ENCODE measurements at places on chromosomes 16 and 17.

DNA sequence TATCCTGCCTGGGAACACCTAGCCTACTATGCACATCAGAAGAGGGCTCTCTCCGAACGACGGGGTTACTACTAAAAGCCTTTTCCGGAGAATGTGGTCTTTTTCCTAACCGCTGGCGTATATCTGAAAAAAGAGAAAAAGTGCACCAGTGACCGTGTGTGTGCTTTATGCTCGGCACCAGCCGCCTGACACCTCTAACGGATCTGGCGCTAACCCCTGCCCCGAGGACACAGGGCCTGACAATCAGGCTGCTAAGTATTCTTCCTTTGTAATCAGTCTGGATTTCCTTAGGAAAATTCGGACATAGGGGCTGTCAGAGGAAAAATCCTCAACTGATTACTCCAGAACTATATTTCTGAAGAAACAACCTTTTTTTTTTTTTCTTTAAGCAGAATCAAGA lies 13.4 kb upstream of the ITGAE start:
- DNase-seq = no peak

GRCh38 chr16:24609740-24610415 lies 70.5 kb downstream of the RBBP6 start:
- DNase-seq = no peak

DNA sequence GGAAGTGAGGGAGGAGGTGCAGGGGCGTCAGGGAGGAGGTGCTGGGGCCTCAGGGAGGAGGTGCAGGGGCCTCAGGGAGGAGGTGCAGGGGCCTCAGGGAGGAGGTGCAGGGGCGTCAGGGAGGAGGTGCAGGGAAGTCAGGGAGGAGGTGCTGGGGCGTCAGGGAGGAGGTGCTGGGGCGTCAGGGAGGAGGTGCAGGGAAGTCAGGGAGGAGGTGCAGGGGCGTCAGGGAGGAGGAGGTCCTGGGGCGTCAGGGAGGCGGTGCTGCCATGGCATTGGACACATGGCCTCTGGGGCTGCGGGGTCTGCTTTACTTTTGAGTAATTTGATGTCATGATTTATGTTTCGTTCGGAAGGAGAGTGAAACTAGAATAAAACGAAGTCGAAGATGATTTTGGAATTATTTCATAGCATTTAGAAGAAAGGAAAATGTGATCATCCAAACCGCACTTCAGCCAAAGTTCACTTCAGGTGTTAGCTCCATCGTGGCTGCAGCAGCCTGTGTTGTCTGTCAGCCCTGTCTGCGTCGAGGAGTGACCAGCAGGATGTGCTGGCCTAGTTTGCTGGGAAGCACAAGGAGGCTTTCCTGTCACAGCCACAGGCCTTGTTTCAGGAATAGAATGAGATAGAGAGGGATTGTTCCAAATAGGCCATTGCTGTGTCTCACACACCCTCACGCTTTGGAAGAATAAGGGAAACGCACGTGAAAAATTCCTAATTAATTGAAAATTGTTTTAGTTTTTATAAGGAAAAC lies 42.8 kb downstream of the RAB11FIP3 start:
- no peak for DNase-seq

GRCh38 chr17:42457107-42457792 lies 1.4 kb upstream of the ATP6V0A1 start:
- DNase-seq = no peak

DNA sequence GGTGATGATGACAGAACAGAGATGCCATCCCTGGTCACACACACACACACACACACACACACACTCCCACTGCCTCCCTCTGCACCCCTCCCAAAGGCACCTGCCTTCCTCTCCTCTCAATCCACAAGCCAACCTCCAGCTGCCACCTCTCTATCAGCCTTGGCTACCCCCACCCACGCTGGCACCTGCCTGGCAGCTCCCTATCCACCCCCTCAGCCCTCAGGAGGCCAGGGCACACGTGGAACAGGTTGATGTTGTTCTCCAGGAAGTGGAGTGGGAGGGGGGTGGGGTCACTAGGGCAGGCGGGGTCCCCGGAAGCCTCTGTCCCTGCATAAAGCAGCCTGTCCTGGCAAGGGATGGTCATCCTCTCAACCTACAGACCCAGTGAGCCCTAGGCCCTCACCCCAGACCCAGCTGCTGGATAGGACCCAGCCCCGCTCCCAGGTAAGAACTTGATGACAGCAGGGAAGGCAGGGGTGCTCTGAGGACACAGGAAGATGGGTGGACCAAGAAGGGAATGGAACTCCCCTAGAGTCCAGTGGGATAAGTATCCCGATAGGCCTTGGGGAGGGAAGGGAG lies at the start of gene GSDMA:
TSS of gene GSDMA (plus strand) at position 363 of the 579 bp plus-strand sequence. CDS start 2,684 bp downstream, outside the sequence.
- no peak for DNase-seq

DNA sequence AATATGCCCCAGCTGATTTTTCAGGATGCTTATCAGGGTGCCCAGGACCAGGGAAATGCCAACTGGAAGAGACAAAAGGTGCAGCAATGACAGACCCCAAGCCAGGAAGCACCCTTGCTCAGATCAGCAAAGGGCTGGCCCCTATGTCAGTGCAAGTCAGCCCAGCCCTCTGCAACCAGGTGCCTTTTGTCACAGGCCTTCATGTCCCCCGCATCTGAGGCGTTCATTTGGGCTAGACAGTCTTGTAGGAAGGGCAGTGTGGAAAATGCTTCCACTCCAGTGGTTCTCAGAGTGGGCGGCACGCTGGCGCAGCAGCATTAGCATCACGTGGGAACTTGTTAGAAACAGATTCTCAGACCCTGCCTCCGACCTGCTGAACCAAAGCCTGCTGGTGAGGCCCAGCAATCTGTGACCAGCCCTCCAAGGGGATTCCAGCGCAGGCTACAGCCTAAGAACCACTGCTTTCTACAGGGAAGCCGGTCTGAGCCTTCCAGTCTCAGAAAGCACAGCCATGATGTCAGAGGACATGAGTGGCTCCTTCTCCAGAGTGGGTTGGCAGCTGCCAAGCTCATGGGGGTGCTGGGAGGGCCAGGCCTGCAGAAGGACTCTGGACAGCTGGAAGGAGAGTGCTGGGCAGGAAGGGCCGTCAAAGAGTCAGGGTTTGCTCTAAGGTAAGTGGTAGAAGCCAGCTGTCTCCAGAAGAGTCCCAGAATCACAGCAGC lies 13.1 kb downstream of the SLC47A2 start:
- DNase-seq = no peak

DNA sequence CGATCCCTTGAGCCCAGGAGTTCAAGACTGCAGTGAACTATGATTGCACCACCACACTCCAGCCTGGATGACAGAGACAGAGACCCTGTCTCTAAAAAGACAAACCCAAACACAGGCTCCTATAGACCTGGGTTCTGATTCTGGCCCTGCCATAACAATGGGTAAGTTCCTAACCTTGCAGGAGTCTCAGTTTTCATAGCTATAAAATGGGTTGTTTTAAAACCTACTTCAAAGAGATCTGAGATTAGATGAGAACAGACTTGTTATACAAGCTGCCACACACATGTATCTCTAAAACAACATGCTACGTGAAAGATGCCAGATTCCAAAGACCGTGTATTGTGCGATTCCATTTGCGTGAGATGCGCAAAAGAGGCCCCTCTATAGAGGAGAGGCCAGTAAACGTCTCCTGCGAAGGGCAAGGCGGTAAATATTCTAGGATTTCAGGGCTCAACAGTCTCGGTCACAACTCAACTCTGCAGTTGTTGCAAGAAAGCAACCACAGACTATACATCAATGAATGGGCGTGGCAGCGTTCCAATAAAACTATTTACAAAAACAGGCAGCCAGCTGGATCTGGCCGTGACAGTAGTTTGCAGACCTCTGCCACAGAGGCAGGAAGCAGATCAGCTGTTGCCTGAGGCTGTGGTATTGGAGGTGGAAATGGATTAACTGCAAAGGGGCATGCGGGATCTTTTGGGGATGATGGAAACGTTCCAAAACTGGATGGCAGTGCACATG lies 5.9 kb downstream of the CORO7 start:
- DNase-seq = no peak

DNA sequence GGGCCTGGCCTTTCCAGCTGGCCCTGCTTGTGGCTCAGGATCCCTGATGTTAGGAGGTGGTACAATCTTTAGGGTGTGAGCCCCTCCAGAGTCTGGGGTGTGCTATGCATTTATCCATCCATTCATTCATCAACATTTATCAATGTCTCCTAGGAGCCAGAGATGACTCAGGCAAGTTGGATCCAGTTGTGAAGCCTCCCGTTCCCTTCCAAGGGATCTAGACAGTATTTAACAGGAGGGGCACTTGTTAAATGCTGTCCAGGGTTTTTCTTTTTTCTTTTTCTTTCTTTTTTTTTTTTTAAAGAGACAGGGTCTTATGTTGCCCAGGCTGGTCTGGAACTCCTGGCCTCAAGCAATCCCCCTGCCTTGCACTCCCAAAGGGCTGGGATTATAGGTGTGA lies 42.0 kb upstream of the SMPD3 start:
- DNase-seq = no peak

DNA sequence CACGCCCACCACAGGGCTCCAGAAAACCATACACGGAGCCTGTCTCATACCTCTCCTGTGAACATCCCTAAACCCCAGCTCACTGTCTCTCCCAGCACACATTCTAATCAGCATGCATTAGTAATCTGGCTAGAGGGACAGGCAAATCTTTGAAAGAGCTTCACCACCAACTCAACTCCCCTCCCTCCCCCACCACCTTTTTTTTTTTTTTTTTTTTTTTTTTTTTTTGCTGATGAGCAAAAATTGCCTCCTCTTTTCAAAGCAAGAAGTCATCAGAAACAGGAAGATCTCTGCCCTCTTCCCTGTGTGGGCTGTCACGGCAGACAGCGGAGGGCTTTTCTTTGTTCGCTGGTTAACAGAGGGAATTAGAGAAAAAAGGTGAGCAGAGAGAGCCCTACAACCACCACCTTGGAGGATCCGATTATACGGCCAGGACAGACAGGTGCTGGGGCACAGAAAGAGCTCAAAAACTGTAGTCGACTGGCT lies 19.9 kb downstream of the GAS7 start:
- DNase-seq = no peak

DNA sequence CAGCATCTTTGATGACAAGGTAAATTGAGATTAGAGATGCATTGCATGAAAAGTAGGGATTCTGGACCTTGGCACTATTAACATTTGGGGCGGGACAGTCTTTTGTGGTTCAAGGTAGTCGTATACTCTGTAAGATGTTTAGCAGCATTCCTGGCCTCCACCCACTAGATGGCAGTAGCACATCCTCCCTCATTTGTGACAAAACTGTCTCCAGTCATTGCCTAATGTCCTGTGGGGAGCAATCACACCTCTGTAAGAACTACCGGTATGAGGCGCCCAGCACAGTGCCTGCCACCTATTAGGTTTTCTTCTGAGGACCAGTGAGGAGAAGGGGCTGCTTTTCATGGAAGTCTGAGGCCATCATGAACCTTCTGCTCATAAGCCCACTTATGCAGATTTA lies 180.8 kb downstream of the RBFOX1 start:
- DNase-seq = no peak

DNA sequence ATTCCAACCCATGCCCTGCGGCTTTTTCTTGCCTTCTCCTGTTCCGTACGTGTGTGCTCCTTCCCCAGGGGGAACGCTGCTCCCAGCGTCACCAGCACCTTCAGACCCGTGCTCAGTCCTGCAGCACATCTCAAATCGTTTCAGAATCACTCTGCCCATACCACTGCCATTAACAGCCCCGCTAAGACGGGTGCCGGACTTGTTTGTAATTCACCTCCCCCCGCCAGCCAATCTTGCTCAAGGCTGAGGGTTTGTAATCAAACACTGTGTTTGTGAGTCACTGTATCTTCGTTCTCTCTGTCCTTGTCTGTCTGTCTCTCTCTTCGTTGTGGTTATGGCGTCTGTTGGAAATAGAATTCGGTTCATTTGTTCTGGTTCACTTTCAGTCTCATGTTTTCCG lies 17.3 kb downstream of the CARD14 start:
- DNase-seq = no peak

DNA sequence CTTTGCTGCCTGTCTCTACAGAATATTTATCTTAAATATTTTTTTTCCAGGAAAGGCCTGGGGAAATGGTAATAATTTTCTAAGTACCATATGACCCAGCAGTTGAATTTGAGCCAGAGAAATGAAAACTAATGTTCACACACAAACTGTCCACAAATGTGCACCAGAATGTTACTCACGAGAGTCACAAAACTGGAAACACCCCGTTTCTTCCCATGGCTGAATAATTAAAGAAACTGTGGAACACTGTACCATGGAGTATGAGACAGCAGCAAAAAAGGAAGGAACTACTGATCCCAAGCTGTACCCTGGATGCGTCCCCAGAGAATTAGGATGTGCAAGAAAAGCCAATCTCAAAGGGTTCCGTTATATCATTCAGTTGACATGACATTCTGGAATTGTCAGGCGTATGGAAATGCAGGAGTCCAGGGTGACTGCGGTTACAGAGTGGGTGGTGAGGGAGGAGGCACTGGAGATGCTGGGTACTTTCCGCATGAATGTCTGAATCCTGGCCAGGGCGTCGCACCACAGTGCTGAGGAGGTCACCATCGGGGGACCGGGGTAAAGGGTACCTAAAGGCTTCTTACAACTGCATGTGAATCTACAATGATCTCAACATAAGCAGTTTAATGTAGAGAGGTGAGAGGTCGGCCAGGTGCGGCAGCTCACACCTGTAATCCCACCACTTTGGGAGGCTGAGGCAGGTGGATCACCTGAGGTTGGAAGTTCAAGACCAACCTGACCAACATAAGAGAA lies 34.5 kb downstream of the USP22 start:
- no peak for DNase-seq

- no peak for DNase-seq
Observed at GRCh38 chr16:56355786-56356275, 69.5 kb downstream of the AMFR start.

DNA sequence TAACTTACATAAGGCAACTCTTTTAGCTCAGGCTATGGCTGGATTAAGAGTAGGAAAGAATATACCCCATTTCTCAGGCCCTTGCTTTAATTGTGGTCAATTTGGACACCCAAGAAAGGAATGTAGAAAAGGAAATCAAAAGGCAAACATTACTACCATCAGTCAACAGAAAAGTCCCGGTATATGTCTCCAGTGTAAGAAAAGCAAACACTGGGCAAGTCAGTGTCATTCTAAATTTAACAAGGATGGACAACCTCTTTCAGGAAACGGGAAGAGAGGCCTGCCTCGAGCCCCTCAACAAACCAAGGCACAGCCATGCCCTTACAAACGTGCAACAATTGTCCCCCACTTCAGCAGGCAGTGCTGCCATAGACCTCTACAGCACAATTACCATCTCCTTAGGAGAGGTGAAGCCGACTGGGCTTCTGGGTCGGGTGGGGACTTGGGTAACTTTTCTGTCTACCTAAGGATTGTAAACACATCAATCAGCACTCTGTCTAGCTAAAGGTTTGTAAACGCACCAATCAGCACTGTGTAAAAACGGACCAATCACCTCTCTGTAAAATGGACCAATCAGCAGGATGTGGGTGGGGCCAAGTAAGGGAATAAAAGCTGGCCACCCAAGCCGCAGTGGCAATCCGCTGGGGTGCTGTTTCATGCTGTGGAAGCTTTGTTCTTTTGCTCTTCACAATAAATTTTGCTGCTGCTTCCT lies 12.4 kb downstream of the MRPL58 start:
- DNase-seq = no peak
